ENCODE measurements at places on chromosomes 5 and 9.

- peak; percentile 40 for DNase-seq
Observed at GRCh38 chr5:169384661-169385060, 83.7 kb upstream of the SLIT3 start.

DNA sequence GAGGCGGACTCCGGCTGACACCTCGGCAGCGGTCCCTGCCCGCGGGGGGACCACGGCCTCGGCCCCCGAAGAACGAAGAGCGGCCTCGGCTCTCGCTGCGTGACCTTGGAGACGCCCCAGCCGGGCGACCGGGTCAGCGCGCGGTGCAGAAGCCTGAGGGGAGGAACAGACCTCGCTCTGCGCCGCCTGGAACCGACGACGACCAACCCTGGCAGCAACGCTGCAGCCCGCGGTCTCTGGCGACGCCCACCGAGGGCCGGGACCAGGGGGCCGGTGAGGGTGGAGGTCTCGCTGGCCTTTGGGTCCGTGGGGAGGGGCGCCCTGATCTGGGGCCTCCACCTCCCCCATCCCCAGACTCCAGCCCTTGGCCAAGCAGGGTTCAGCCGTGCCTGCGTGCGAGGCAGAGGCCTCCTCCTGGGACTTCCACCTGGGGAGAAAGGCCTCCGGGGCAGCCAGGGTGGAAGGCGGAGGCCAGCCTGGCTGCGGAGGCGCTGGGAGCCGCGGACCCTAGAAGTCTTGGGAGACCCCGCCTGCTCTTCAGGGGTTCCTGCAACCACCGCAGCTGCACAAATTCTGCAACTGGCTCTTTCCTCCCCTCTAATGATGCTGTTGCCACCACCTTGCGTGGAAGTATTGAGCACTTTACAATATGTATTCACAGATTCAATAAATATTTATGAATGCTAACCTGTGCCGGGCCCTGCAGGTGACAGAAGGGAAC lies 44.3 kb upstream of the SLC12A7 start:
- DNase-seq, result no peak

DNA sequence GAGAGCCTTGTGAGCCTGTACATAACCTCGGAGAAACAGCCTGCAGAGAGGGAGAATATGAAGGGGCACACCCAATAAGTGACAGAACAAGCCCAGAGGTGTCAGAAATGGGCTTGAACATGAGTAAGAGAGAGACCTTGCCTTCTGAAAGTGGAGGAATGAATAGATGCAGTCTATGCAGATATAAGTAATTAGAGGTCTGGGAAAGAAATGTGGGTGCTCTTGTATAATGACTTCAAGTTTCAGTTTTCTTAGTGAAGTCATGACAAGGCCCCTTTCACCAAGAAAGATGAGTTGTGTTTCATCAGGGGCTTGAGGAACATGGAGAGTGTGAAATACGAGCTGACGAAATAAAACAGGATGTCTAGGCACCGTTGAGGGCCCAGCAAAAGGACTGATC lies 15.1 kb downstream of the GRAMD2B start:
- no peak for DNase-seq

DNA sequence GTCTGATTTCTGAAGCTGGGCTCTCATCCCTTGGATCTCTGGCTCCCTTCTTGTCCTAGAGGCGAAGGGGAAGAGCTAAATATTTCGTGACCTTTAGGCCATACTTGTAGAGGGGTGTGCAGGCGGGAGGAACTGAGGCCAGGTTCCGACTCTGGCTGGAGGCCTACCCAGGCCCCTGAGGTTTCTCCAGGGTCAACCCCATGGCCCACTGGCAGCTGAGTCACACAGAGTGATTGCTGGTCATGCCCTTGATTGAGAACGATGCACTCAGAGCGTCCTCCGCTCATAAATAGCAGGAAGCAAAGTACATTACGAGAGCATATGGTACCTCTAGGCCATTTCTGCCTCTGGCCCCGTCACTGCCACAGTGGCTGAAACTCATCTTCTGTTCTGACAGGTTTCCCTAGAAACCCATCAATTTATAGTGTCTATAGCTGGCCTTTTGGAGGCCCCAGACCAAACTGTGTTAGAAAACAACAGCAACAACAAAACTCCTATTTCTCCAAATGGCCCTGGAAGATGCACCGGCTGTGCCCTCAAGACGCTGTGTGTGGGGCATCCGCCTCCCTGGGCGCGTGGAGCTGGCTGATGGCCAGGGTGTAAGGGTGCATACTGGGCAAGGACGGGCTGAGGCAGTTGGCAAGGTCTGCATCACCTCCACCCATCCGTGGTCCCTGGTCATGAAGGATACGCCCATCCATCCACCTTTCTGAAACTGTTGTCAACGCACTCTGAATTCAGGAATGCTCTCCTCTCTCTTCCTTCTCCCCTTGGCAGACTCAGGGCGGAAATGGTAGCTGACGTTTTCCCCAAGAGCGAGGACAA lies 32.9 kb upstream of the FCN1 start:
- no peak for DNase-seq

DNA sequence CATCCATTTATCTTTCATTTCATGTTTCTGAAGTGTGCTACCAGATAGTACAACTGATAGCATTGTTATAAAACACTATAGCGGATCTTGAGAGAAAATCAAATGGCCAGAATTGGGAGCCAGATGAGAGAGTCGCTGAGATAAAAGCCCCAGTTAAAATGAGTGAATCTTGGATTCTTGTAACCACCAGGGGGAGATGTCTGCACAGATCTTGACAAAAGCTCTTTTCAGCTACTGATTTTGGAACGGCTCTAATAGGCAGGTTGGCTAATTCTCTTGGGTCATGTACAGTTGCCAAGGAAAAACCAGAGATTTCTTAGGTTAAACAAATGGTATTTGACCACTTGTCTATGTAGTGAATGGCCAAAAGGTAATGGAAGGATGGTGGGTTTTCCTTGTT lies 21.7 kb downstream of the F2RL2 start:
- peak; percentile 79 for DNase-seq

DNA sequence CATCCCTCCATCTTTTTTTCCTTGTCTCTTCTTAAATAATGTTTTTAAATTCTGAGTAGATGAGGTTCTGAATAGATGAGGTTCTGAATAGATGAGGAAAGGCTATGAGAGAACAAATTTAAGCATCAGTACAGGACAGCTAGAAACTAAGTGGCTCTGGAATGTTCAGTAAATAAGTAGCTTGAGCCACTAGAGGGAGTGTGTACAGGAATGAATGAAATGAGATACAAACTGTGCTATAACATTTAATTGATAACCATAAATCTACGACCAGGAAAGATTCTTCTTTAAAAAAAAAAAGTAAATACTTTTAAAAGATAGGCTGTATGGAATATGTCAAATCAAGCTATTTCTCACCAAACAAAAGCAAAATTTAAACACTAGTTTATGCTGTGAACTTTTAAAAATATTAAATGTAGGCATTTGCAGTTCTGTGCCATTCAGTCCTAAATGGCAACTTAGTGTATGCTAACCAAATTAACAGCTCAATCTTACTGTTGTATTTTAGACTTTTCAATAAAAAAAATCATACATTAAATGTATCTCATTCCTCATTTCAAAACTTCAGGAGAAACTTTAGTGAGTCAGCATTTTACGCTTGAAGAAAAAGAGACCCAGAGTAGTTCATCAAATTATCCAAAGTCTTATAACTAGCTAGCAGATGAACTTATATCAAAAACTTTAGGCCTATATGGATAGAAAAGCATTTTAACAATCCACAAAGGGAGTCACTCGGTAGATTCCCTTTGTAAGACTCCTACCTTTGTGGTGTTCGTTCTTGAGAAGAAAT lies 70.4 kb upstream of the SNX2 start:
- peak; percentile 59 for DNase-seq

DNA sequence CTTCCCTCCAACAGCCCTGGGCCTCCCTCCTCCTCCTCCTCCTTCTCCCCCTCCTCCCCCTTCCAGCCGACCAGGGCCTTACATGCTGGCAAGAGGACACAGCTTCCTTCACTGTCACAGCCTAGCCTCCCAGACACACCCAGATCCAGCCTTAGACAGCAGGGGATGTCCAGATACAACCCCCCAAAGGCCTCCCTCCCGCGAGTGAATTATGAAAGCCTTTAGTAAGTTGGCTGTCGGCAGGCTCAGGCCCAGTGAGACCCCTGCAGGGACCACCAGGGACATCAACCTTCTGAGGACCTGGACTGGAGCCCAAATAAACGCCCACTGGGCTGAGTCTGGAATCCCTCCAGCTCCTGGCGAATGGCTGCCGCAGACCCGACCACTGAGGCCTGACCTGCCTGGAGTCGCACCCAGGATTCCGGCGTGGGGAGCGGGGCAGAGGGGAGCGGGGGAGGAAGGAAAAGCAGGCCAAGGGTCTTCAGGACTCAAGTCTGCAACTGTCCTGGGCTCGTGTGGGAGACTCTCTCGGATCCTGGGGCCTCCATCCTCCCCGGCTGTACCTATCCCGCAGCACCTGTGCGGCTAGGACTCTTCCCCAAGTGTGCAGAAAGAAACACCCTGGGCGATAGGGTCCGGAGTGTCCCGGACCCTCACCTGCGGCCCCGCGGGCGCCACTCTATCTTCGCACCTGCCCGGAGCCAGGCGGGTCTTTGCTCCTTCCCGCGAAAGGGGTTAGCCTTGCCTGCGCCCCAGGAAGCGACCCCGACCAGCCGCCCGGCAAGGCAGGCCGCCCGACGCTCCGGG lies 705 bp downstream of the SEPTIN8 start:
- no peak for DNase-seq

Measured in myocyte (in vitro differentiated cells).